Stimulated activated CD4-positive, alpha-beta T cell treated with anti-CD3 and anti-CD28 coated beads, Interleukin-12 subunit alpha, Interleukin-12 subunit beta, amount 100 ng/mL, for 24 hours (primary cell): ENCODE measurements at places on chromosomes 4 and X.

DNA sequence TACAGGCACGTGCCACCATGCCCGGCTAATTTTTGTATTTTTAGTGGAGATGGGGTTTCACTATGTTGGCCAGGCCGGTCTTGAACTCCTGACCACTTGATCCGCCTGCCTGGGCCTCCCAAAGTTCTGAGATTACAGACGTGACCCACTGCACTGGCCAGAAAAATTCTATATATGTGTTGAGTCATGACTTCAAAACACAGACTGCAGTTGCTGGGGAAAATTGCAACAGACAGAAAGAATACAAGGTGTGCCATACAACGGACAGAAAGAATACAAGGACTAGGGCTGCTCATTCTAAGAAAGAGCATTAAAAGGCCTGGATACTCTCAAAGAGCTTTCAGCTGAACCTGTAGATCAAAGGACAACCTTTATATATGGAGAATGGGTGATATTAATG is 109.6 kb upstream of the ACSL4 start:
- DNase-seq, result no peak

DNA sequence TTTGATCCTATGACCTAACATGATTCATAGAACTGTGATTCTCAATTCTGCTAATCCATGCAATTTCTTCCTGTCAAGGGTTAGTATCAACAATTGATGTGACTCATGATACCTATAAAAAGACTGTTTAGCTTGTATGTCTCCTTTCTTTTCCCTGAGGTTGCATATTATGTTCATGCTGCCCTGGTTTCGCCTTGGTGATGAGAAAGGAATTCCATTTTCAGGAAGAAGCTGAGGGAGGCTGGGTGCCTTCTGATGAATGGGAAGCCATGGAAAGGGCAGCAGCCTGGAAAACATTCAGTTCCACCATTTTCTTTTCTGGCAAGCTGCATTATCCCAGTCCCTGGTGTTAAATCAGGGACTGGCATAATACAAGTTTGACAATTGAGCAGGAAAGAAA is 976.5 kb downstream of the RPA4 start:
- no peak for DNase-seq

GRCh38 chr4:153001626-153002025 is 65.5 kb downstream of the FHDC1 start:
- DNase-seq, result no peak

DNA sequence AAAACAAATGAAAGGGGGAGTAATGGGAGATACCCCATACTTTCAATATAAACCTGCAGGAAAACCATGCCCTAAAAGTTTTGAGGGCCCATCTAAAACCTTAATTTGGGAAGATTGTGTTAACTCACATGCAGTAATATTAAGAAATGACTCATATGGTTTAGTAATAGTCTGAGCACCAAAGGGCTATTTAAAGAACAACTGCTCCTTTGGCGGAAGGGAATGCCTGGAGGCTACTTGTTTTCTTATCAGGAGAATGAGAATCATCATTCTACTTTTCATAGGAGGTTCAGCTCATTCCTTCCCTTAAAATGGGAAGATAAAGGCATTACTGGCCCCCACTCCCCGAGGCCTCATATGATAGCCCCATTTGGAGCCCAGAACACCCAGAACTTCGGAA is 47.6 kb downstream of the SPIN3 start:
- no peak for DNase-seq

DNA sequence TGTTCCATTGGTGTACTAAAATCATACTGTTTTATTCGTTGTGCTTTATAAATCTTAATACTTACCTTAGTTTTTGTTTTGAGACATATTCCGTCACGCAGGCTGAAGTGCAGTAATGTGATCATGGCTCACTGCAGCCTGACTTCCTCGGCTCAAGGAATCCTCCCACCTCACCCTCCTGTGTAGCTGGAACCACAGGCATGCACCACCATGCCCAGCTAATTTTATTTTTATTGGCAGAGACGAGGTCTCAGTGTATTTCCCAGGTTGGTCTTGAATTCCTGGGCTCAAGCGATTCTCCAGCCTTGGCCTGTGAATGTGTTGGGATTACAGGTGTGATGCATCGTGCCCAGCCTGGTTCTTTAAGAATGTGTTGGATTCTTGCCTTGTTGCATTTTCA is 24.4 kb upstream of the DCK start:
- DNase-seq, result no peak

DNA sequence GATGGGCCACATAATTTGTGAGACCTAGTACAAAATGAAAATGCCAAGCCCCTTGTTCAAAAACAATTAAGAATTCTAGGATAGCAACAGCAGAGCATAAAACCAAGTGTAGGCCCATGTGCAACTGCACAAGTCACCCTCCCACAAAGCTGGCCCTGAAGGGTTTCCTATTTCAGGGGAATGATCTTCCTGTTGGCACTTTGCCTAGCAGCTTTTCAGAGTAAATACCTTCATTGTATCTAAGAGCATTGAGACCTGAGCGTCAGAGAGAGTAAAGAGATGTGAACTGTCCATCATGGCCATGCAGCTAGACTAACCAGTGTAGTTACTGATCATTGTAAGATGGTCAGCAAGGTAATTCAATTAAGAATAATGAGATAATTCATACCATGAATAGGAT is 113.6 kb downstream of the CNKSR2 start:
- DNase-seq, result no peak

- DNase-seq, result no peak
Observed at GRCh38 chrX:40877887-40878286, 142.5 kb upstream of the MED14 start.

GRCh38 chr4:9999956-10000561 is 21.2 kb downstream of the SLC2A9 start:
- DNase-seq, result no peak

GRCh38 chr4:153497091-153497531 is 31.0 kb downstream of the TMEM131L start:
- peak; percentile 24 for DNase-seq

DNA sequence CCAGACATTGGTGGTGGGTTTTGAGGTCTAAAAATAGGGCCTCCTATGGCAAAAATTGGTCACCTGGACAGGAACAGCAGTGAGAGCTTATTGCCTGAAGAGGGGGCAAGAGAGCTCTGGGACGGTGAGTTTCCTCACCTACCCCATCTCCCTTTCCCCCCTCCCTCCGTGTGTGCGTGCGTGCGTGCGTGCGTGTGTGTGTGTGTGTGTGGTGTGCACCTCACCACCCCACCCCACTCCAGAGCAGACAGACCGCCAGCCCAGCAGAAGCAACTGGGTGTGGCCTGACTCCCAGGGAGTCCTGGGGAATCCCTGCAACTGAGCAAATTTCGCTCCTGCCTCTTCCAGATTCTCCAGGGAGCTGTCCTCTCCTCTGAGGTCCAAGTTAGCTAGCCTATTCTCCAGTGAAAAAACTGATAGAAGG is 44.7 kb downstream of the PRPS1 start:
- DNase-seq, result no peak

- no peak for DNase-seq
Observed at GRCh38 chr4:83569987-83570386, 34.1 kb downstream of the GPAT3 start.

- DNase-seq, result no peak
Observed at GRCh38 chr4:53908661-53909078, 155.7 kb downstream of the CHIC2 start.

GRCh38 chr4:90769251-90769650 is 642.1 kb downstream of the CCSER1 start:
- DNase-seq, result no peak

GRCh38 chr4:6270636-6271121 is 1.0 kb downstream of the WFS1 start:
- no peak for DNase-seq

GRCh38 chrX:78103623-78104446 is at the start of gene PGK1:
Gene PGK1, plus strand, starts transcription at chrX:78104248. Its CDS starts 93 bp downstream, at chrX:78104341.
- peak; percentile 80 for DNase-seq

GRCh38 chr4:8182294-8182693 is 16.8 kb upstream of the SH3TC1 start:
- no peak for DNase-seq

GRCh38 chr4:150382028-150382427 is 199.9 kb upstream of the MAB21L2 start:
- no peak for DNase-seq

DNA sequence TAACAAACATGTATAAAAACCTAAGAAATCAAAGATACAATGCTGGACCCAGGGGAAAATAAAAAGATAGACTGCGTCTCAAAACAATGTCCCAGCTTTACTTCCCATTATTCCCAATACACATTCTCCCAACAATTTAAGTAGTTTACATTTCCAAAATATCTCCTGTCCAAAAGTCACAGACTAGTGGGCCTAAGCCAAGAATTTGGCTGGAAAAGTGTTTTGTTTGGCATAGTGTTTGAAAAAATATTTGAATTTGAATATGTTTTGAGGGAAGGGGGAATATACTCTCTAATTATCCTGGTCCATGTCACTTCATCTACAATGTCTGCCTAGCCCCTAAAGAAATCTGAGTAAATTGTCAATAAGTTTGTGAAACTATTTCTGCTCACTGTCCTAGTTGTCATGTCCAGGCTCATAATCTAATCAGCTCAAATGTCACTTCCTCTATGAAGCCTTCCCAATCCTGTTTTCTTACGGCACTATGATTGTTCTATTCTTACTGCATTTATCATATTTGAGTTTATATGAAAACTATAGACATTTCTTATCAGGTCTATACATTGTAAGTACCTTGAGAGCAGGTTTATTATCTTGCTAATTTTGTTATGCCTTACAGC is 74.4 kb downstream of the SEC24D start:
- no peak for DNase-seq

DNA sequence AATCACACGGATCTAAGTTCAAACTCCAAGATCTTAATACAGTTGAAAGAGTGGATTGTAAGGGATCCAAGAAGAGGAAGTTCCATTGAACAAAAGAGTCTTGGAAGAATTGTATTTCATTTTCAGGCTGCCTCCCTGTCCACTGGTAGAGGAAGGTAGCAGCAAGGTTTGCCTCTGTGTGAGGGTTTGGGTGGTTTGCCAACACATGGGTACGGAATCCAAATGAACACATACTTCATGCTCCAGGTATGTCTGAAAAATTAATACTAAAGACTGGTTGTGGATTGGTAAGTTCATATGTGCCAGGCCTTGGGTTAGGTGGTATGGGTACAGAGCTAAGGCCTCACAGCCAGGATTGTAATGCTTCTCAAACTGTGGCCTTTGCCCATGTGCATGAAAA is 523.6 kb upstream of the BOD1L1 start:
- DNase-seq, result no peak

DNA sequence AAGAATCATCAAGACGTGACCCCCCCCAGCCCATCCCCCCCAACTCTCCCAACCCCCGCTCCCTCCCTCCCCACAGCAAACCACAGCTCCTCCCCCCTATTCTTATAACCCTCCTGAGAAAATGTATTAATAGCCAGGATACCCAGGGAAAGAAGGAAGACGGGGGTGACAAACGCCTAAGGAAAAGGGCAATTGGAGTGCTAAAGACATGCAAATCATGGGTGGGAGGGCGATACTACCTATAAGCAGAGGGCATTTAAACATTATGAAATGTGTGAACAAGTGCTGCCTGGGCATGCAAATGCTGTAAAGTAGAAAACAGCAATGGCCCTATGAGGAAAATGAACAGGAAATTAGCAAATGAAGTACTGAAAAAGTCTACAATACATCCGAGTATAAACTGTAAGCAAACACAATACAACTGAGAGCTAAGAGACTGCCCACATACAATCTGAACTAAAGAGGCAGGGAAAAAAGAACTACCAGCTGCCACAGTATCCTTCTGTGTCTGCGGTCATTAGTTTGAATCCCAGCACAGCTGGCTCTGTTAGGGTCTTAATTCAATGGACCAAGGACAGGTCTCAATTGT is 2.4 kb downstream of the CXXC4 start:
- no peak for DNase-seq

DNA sequence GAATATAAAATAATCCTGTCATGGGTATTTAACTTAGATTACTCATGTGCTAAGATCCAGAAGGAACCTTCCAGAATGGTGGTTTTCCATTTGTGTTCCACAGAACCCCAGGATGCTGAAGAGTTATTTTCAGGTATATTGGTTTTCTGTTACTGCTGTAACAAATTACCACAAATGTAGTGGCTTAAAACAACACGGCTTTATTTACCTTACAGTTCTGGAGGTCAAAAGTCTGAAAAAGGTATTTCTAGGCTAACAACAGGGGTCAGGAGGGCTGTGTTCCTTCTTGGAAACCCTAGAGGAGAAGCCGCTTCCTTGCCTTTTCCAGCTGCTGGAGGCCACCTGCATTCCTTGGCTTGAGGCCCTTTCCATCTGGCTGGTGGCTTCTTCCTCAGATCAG is 57.9 kb upstream of the HPSE start:
- no peak for DNase-seq

- DNase-seq, result no peak
Observed at GRCh38 chr4:864456-865120, 38.7 kb upstream of the CPLX1 start.

- no peak for DNase-seq
Observed at GRCh38 chrX:23365541-23365940, 30.9 kb downstream of the PTCHD1 start.

DNA sequence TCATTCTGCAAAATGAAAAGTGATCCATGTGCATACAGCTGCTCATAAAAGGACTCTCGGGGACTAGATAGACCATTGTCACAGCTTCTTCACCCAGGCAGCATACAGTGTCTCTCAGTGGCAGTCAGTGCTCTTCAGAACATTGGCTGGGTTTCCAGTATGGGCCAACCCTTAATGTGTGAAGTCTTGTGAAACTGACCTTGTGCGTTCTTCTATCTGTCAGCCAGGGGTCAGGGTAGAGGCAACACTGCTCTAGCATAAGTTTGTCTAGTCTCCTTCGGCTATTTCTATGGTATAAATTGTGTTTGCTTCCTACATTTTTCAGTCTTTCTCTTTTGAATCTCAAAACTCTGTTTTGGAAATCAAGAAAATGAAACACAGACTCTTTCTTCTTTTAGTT is 37.0 kb upstream of the SMIM31 start:
- no peak for DNase-seq

- DNase-seq, result no peak
Observed at GRCh38 chr4:37597034-37597433, 89.1 kb downstream of the RELL1 start.

GRCh38 chrX:63754136-63754859 is 30.7 kb downstream of the ARHGEF9 start:
- peak; percentile 0 for DNase-seq

GRCh38 chr4:80237992-80238391 is 28.5 kb upstream of the FGF5 start:
- no peak for DNase-seq

DNA sequence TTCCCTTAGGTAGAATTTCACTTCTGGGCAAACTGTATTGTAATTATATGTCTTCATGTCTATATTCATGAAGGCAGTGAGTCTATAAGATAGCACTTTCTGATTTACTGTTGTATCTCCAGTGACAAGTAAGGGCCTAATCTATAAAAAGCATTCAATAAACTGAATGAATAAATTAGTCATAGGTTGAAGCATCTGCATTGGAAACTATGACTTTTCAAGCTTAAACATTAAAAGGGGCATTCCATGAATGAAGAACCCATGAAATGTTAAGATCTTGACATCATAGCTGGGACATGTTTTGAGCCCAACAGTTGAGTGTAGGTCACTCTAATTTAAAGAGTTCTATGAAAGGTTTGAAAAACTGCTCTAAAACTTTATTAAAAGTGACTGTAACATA is 159.3 kb upstream of the LCORL start:
- no peak for DNase-seq

- no peak for DNase-seq
Observed at GRCh38 chrX:47877327-47877726, 40.6 kb downstream of the ZNF81 start.
